ENCODE measurements at places on chromosomes 3 and 15.

DNA sequence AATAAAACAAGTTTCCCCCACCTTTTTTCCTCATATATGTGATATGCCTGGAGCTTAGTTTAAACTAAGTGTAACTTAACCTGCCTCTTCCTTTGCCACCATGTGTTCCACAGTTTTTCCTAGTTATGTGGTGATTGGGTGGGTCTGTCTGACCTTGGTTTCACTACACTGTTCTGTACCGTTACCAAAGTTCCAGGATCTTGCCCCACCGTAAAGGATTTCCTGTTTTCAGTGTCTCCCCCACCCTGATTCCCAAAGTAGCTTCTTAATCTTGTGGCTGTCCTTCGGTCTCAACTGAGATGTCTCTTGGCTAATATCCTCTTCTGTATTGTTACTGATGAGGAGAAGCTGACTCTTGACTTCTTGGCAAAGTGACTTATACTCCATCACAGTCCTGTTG is 6.4 kb upstream of the MGA start:
- DNase-seq = no peak

DNA sequence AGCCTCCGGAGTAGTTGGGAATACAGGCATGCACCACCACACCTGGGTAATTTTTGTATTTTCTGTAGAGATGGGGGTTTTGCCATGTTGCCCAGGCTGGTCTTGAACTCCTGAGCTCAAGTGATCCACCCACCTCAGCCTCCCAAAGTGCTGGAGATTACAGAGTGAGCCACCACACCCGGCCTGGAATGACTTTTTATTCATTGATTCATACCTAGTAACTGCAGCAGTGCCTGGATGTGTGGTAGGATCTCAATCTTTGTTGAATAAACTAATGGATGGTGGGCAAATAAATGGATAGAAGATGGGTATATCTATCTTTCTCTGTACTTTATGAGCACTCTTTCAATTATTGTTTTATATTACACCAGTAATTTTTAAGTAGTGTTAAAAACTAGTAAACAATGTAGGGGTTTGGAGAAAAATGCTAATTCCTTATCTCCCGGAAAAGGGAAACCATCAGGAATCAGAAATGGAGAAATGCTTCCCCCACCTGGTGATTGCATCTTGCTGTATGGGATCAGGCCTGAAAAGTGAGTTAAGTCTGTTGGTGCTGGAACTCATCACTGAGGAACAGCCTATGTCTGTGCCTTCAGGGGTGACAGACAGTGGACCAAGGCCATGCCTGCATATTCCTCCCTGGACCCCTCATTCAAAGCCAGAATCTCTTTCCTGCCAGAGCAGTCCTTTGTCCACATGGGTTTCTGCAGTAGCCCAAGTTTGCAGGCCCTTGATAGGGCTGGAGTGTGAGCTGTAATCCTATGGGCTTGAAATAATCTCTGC is 161.0 kb upstream of the CTDSPL start:
- peak; percentile 2 for DNase-seq

DNA sequence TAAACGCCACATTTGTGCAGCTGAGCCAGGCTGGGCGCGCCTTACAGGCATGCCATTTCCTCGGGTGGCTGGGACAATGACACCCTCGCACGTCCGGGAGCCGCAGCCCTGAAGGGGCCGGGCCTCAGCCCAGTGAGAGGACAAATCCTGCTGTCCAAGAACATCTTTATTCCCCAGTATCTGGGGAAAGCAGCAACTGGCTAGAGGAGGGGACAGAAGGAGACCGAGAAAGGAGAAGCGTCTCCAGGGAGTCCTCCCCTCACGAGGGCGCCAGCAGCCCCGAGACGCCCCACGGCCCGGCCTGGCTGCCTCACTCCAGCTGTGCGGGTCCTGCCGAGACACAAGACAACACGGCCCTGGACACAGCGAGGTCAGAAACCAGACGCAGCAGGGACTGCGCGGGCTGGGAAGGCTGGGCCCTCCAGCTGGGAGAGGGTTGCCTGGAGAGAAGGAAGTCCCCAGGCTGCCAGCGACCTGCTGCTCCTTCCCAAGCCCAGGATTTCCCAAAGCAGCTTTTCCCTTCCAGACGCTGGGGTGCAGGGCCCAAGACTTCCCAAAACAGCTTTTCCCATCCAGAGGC is 130.2 kb downstream of the CHSY1 start:
- DNase-seq = no peak

GRCh38 chr15:97463696-97464095 is 496.8 kb upstream of the ARRDC4 start:
- peak; percentile 76 for DNase-seq

Measured in NCI-H345 (cell line).